ENCODE measurements at places on chromosomes 5 and 9.

GRCh38 chr5:3312299-3312698 is 283.3 kb upstream of the IRX1 start:
- no peak overlapping the region for H3K27ac ChIP-seq
- DNase-seq = no peak
- no peaks in the 10 kb centered on the region for H3K27me3 ChIP-seq
- no peak overlapping the region for H3K4me3 ChIP-seq
- H3K36me3 ChIP-seq = no peaks in the 10 kb centered on the region

DNA sequence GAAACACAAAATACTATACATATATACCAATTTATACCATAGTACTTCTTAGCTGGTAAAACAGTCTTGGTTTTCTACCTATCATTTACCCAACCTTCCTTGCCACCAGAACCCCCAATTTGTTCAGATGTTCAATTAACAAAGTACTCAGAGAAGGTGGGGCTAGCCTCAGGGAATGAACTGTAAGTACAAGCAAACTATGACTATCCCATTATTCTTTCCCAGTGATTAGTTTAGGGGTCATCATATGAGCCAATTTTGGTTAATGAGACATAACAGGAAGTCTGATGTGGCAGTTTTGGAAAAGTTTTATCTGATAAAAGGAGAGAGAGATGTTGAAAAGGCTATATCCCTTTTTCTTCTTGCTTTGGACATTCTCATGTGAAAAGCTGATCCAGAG is 125.8 kb downstream of the DTWD2 start:
- H3K27ac ChIP-seq = no peak overlapping the region
- H3K4me1 ChIP-seq = no peaks in the 10 kb centered on the region
- no peaks in the 10 kb centered on the region for H3K36me3 ChIP-seq
- DNase-seq = peak; percentile 18

- no peak overlapping the region for H3K4me3 ChIP-seq
- H3K4me1 ChIP-seq = no peaks in the 10 kb centered on the region
- DNase-seq = no peak
- no peak overlapping the region for H3K27ac ChIP-seq
- no peaks in the 10 kb centered on the region for H3K36me3 ChIP-seq
Measured at GRCh38 chr9:18111146-18111545, 362.8 kb upstream of the ADAMTSL1 start.

DNA sequence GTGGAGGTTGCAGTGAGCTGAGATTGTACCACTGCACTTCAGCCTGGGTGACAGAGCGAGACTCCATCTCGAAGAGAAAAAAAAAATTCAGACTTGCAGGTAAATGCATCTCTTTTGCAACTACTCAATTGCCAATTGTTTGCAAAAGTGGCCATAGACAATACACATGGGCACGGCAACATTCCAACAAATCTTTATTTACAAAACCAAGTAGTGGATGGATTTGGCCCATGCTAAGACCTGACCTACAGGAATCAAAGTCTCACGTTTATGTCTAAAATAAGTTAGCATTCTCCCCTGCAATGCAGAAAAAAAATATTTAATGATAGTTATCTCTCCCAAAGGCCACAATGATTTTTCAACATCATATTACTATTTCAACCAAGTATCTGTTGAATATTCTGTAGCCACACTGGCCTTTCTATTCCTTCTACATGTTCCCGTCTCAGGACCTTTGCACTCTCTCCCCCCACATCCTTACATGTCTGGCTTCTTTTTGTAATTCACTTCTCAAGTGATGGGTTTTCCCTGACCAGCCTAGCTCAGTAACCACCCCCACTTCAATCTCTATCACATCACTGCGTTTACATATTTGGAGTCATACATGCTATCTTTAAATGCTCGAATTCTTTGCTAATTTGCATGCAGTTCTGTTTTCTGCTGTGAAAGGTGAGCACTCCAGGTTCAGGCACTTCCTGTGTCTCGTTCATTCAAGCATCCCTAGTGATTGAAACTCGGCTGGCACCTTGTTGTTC is 54.2 kb downstream of the FNBP1 start:
- H3K36me3 ChIP-seq = peaks cover under 1% of the 10 kb centered on the region
- DNase-seq = no peak
- no peaks in the 10 kb centered on the region for H3K27me3 ChIP-seq
- no peak overlapping the region for H3K27ac ChIP-seq
- no peak overlapping the region for H3K4me3 ChIP-seq

GRCh38 chr5:74367934-74368333 is 272.6 kb downstream of the ENC1 start:
- no peaks in the 10 kb centered on the region for H3K36me3 ChIP-seq
- H3K27ac ChIP-seq = no peak overlapping the region
- H3K4me1 ChIP-seq = no peaks in the 10 kb centered on the region
- H3K27me3 ChIP-seq = peaks cover 12% of the 10 kb centered on the region
- H3K4me3 ChIP-seq = no peak overlapping the region

GRCh38 chr5:33043343-33043997 is 332.3 kb downstream of the NPR3 start:
- H3K27me3 ChIP-seq = no peaks in the 10 kb centered on the region
- no peaks in the 10 kb centered on the region for H3K4me1 ChIP-seq
- no peak overlapping the region for H3K4me3 ChIP-seq
- DNase-seq = no peak
- no peaks in the 10 kb centered on the region for H3K36me3 ChIP-seq

DNA sequence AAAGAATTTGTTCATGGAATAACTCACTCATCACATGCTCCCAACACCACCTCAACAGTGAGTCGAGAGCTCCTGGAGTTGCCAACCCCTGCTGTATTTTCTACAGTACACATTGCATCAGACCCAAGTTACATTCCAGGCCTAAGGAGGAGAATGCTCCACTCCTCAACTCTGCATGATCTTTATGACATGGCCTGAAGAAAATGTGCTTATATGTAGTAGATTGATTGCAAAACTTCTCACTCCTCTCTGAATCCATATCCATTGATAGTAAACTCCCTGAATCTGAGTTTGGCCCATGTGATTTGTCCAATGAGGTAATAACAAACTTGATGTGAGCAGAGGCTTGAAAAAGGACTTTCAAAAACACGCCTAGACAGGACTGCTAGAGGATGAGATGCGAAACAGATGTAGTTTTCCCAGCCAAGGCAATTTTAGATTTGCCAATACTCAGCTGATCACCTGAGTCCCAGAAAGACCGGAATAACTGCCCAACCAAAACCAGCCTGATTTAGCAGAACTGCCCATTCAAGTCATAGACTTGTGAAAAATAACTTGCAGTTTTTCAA is 29.0 kb upstream of the PAPPA start:
- H3K4me1 ChIP-seq = peaks cover 2% of the 10 kb centered on the region
- H3K27ac ChIP-seq = no peak overlapping the region
- no peaks in the 10 kb centered on the region for H3K36me3 ChIP-seq
- H3K4me3 ChIP-seq = no peak overlapping the region
- H3K27me3 ChIP-seq = no peaks in the 10 kb centered on the region

GRCh38 chr5:42620579-42621216 is 135.9 kb upstream of the CCDC152 start:
- DNase-seq = no peak
- H3K27me3 ChIP-seq = no peaks in the 10 kb centered on the region
- H3K4me1 ChIP-seq = no peaks in the 10 kb centered on the region
- no peak overlapping the region for H3K4me3 ChIP-seq
- no peaks in the 10 kb centered on the region for H3K36me3 ChIP-seq

DNA sequence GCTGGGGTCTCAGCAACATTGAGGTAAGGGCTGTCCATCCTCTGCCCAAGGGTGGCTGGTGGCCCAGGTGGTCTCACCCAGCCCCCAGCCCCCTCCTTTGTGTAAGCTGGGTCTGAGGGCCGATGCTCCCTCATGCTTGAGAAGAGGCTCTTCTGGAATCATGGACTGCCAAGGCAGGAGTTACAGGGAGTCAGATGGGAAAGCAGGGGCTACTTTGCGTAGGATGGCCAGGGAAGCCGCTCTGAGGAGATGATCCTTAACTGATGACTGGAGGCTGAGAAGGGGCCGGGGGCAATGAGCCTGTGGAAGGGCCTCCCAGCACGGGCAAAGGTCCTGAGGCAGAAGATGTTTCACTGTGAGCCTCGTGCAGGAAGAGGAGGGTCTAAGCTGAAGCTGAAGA is 23.7 kb downstream of the NKX2-5 start:
- H3K27ac ChIP-seq = no peak overlapping the region
- no peaks in the 10 kb centered on the region for H3K4me1 ChIP-seq
- no peak overlapping the region for H3K4me3 ChIP-seq

- DNase-seq = no peak
- H3K36me3 ChIP-seq = no peaks in the 10 kb centered on the region
- no peaks in the 10 kb centered on the region for H3K27me3 ChIP-seq
- no peaks in the 10 kb centered on the region for H3K4me1 ChIP-seq
- H3K4me3 ChIP-seq = no peak overlapping the region
Measured at GRCh38 chr9:85508616-85509015, 233.1 kb downstream of the AGTPBP1 start.

DNA sequence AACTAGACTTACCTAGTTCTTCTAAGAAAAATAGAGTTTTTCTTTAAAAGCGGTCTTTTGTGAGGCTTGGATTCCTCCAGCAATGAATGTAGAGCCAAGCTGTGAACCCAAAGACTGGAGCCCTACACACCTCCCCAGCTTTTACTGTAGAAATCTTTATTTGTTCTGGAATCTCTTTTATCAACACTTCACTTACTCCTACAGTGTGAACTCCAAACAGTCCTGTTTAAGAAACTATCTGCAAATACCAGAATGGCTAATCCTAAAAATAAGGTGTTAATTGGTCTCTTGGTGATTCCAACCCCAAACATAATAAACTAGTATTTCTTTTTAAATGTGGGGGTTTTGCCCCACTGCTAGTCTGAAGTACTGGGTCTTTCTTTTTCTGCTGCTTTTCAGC is 103.9 kb downstream of the ENC1 start:
- H3K4me3 ChIP-seq = no peak overlapping the region
- H3K36me3 ChIP-seq = no peaks in the 10 kb centered on the region
- no peak for DNase-seq
- H3K27me3 ChIP-seq = no peaks in the 10 kb centered on the region

All from IMR-90 (cell line).